ENCODE measurements at places on chromosomes 16 and 17.

DNA sequence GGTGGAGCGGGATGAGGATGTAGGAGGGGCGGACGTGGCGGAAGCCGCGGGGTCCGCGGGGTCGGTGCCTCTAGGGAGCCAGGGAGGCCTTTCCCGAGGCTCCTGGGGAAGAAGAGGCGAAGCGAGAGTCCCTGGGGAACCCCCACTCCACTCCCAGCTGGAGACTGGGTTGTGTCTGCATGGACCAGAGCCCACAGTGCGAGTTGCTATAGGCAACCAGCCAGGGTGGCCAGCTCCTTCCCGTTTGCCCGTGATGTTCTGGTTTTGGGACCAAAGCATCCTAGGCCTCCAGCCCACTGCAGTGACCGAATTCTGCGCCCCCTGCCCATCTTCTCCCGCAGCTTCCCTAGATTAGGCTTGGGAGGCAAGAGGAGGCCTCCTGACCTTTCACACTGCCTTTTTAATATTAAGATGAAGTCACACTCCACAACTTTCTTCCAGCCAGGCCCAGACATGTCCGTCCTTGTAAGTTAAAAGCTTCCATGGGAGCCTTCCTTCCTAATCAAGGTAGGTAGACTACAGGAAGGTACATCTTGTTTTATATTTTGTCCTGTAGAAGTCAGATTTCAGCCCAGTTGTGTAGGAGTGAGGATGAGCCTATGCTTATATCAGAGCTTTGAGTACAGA is 469 bp downstream of the AMZ2 start:
- DNase-seq, result no peak

DNA sequence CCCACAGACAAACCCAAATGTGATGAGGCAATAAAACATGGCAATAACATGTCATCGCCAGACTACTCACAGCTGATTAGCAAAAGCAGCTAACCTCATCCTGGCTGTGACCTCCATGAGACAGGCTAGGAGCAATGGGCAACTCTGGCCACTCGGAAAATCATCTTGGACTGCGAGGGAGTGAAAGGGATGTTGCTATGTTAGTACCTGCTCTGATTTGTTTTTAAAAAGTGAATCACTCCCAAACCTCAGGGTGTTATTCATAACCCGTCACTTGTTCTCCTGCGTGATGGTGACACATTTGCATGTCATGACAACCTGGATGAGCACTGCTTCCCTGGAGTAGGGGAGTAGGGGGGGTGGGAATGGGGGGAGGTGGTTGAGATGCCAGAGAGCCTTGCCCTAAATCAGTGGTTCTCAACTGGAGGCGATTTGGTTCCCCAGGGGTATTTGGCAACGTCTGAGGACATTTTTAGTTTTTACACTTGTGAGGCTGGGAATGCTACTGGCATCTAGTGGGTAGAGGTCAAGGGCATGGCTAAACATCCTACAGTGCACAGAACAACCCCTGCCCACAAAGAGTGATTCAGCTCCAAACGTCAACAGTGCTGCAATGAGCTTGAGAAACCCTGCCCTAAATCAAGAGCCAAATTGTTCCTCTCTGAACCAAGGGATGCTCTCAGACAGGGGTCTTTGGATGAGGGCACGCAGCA is 241.7 kb downstream of the SOX9 start:
- no peak for DNase-seq

DNA sequence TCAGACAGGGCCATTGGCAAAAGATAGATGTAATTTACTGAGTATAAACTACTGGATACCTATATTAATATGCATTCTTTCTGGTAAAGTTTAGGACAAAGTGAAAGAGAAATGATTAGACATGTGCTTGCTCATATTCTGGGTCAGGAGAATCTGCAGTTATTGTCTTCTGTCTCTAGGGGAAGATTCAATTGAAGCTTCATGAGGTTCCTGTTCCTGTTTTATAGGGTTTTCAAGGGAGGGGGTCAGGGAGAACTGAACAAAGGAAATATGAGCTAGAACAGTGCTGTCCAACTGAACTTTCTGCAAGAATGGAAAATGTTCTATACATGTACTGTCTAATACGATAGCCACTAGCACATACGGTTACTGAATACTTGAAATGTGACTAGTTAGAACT is 59.3 kb upstream of the CORO6 start:
- no peak for DNase-seq

GRCh38 chr16:4859900-4860255 is 12.6 kb downstream of the UBN1 start:
- no peak for DNase-seq

Data from activated CD8-positive, alpha-beta memory T cell treated with anti-CD3 and anti-CD28 coated beads, Interleukin-2, amount 50 U/mL, for 48 hours (primary cell).